ENCODE measurements at places on chromosomes 12 and 14.

- no peak for DNase-seq
Measured at GRCh38 chr12:15278816-15279658, 43.3 kb upstream of the PTPRO start.

- no peak for DNase-seq
Measured at GRCh38 chr12:94898388-94898787, 105.1 kb downstream of the NDUFA12 start.

- no peak for DNase-seq
Measured at GRCh38 chr14:91398707-91399106, 18.9 kb downstream of the CCDC88C start.

- no peak for DNase-seq
Measured at GRCh38 chr14:102838501-102838900, 61.3 kb downstream of the TRAF3 start.

- no peak for DNase-seq
Measured at GRCh38 chr12:50529345-50529744, 24.6 kb downstream of the DIP2B start.

DNA sequence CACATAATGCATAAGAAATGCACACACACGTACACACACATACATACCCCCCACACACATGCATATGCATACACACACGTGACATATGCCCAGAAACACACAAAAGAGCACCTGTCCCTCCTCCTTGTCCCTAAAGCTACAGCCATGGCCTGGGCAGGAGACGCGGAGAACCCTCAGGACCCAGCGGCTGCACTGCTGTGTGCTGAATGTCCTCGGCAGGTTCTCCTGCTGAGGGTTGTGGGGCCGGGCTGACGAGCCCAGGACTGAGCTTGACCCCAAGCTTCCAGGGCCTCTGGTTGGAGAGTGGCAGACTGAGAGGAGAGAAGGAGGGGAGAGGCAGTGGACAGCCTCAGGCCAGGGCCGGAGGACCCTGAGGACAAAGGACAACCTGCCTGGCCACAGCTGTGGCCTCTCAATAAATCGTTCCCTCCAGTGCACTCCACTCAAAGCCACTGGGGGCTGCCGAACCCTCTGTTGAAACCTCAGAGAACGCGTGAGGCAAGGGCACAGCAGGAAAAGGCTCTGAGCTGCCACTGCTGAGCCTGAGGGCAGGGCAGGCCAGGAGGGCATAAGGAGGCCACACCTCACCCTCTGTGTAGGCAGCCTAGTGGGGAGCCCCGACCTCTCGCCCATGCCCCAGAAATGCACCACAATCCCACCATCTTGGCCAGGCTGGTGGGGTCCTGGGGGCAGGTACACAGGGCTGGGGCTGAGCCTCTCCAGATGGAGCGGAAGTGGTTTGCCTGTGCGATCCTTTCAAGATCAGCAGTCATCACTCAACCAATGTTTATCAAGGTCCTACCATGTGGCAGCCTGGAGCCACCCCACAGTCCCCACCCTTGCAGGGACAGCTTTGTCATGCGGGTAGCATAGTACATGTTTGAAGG lies 3.1 kb downstream of the CACNA2D4 start:
- DNase-seq: peak; percentile 42

All from T-cell (primary cell).